ENCODE measurements at places on chromosomes 2 and 18. TPM values are rescaled to one million over a fixed set of nuclear protein-coding genes. Genes with fewer than 3 reads are reported as not detected.

GRCh38 chr2:68341583-68341982, 21.8 kb upstream of the CNRIP1 start:
- no peak overlapping the region for H3K4me3 ChIP-seq
- H3K36me3 ChIP-seq, result no peaks in the 10 kb centered on the region
- DNase-seq, result no peak
- H3K4me1 ChIP-seq, result no peaks in the 10 kb centered on the region

DNA sequence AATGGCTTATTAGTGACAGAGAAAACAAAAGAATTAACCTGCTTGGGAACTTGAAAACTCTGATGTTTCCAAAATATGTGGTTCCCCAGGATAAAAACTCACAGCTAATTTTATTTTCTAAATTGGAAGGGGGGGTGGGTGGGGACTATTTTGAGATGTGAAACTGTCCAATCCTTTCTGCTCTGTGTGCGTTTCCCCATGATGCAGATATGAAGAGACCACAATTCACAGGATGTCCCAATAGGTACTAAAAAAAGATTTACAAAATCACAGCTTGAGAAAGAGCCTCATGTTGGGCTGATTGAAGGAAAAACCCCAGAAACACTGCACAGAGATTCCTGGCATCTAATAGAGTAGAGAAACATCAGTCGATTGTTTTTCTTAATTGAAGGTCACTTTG, 273.2 kb downstream of the ARHGAP15 start:
- peaks cover 3% of the 10 kb centered on the region for H3K4me1 ChIP-seq
- no peaks in the 10 kb centered on the region for H3K27me3 ChIP-seq
- DNase-seq, result no peak
- no peaks in the 10 kb centered on the region for H3K36me3 ChIP-seq

THSD7B gene
- 0.51 TPM for total RNA-seq

GMCL1 gene
- total RNA-seq, result 13.4 TPM

CIB4 gene
- total RNA-seq, result not detected
